ENCODE measurements at places on chromosomes 7 and 10.

GRCh38 chr10:62185919-62186692, 82.5 kb downstream of the RTKN2 start:
- no peak for DNase-seq

- no peak for DNase-seq
Measured at GRCh38 chr7:1368682-1369571, 90.3 kb downstream of the MICALL2 start.

DNA sequence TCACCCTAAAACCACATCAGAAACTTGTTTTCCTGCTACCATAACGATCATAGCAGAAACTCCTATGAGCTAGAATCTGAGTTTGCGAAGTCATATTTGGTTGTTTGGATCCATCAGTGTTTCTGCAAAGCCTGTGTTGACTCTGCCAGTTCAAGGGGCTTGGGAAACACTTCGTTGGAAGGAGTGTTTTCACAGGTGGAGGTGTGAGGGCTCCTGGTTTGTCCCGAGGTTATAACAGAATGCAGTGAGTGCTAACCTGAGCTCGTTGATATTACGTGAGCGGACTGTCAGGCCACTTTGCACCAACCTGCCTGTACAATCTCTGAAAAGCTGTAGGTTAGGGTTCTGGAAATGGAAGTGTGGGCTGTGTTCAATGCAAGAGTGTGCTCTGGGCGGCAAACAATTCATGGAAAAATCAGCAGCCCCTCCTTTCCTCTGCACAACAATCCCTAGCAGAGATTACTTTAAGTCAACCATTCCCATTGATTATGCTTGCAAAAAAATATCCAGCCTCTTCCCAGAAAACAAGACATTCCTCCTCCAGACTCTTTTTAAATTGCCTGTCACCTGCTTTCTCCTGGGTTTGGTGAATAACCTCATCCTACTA, 622.0 kb downstream of the TYW1 start:
- DNase-seq: no peak

GRCh38 chr7:64888561-64888900, 14.5 kb upstream of the ZNF273 start:
- no peak for DNase-seq

DNA sequence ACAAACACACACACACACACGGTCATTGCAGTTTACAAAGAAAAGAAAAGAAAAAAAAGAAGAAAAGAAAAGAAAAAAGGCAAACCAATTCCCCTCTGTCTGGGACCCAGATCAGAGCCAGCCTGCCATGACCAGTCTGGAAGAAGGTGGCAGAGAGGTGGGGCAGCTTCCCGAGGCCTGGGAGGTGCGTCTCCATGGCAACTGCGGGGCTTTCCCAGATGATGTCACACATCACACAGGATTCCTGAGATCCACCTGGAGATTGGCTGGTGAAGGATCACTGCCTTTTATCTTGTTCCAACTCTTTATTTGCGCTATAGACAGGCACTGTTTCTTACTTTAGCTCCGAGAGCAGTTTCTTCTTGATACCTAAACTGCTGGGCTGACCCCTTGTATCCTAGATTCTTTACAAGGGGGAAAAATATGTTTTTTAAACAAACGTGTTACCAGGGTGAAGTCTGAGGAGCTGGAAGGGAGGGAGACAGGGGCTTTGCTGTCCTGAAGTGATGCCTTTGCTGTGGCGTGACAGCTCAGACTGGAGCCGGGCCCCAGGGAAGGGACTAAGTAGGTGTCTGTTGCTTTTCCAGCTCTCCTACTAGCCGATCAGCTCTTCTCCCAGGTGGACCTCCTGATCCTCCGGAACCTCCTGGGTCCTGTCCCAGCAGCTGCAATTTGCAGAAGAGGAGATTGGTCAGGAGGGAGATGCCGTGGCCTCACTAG, 298.5 kb downstream of the KLF6 start:
- DNase-seq: peak; percentile 36

DNA sequence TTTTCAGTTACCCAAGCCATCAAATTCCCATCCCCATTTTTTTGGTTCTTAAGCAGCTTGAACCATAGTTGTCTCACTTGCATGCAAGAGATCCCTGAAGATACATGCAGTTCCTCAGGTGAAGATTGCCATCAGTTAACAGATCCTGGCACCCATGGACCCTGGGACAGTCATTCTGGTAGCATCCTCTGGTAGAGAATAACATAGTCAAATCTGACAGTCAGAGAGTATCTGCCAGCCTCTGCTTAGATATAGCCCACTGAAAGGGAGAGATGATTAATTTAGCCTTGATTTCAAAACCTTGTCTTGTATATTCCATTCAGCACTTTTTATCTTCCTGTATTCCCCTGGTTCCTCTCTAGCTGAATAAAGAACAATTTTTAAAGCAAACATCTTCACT, 280.4 kb downstream of the KCNMA1 start:
- no peak for DNase-seq

DNA sequence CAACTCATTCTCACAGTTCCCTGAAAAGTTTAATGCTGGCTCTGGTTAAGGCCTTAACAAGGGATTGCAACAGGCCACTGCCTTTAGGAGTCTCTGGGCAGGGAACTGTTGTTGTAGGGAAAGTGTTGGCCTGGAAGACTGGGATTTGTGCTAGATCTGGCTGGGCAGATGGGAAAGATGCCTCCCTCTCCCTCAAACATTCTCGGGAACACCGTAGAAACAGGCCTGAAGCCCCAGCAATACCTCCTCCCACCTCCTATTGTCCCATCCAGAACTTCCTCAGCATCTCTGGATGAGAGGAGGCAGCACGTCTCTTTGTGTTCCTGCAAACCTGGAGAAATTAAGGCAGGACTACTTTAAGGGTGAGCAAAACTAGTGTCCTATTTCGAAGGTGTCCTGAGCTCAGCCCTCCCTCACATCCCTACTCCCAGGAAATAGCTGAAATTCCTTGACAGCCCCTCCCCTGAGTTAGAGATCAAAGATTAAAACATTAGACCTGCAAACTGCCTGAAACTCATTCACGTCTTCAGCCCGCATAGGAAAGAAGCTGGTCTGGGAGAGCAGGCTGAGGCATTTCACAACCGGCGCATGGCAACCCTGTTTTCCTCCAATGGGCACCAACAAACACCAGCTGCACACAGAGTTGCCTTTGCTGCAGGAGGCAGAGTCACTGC, 10.9 kb upstream of the MAP3K8 start:
- DNase-seq: peak; percentile 31

DNA sequence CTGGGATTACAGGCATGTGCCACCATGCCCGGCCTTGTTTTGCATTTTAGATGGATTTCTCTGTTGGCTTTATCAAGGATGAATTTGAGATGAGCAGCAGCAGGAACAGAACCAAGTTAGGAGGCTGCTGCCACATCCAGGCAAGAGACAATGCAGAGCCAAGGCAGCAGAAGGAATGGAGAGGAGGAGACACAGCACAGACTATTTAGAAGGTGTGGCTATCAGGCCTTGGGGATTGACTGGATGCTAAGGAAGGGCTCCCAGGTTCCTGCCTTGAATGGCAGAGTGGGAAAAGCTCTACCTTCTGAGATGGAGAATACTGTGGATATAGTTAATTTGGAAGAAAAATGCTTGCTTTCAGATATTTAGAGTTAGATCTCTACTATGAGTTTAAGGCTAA, 484.7 kb upstream of the C7orf33 start:
- DNase-seq: no peak

DNA sequence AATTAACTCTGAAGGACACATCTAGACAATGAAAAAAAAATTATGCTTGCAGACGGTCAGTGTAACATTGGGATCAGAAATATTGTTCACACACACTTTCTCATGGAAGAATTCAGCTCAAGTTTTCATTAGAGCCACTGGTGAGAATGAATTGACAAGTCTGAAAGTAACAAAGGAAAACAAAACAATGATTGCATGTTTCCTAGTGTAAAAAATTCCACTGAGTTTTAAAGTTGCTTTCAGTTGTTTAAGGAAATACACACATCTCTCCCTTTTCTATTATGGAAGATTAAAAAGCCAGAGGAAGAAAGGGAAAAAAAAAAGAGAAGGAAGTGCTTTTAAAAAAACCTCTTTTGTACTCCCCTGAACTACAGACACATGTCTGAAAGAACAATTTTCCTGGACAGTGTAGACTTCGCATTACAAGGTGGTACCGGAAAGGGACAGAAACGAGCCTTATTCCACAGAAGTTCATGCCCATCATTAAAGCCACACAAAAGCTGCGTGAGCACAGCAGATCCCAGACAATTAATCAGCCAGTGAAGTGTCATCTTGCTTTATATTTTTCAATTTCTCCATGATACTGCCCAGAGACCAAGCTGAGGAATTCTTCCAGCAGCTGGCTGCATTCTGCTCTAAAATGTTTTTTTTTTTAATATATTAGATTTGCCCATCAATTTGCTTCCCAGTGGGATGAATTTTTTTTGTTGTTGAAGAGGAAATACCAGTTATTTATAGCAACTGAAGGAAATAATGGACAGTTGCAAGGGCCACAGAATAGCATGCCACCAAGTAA, 294.8 kb downstream of the DOCK4 start:
- DNase-seq: no peak

GRCh38 chr7:27375958-27376357, 133.4 kb downstream of the EVX1 start:
- DNase-seq: no peak

DNA sequence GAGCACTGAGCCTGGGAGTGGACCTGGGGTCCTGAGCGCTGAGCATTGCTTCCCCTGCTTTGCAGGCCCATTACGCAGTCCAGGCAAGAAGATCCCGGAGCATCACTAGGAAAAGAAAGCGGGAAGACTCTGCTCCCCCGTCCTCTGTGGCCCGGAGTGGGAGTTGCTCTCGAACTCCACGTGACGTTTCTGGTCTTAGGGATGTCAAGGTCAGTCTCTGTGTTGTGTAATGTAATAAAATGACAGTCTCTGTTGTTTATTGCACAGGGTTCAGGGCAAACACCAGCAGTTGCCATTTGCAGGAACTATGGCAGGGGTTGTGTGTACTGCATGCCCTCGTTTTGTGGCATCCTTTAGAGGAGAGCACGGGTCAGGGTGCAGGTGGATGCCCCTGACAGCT, 10.0 kb downstream of the IDI2 start:
- DNase-seq: no peak

GRCh38 chr7:128679920-128680319, 7.8 kb downstream of the GARIN1A start:
- no peak for DNase-seq

- no peak for DNase-seq
Measured at GRCh38 chr7:86598721-86599120, 45.0 kb upstream of the GRM3 start.

DNA sequence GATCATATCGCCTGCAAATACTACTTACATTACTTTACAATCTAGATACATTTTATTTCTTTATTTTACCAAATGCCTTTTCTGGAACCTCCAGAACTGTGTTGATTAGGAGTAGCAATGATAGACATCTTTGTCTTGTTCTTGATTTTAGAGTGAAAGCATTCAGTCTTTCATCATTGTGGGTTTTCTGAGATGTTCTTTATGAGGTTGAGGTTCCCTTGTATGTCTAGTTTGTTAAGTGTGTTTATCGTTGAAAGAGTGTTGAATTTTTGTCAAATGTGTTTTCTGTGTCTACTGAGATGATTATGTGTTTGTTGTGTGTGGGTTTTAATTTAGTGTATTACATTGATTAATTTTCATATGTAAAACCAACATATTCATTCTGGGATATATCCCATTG, 17.1 kb downstream of the SEPTIN7 start:
- no peak for DNase-seq

DNA sequence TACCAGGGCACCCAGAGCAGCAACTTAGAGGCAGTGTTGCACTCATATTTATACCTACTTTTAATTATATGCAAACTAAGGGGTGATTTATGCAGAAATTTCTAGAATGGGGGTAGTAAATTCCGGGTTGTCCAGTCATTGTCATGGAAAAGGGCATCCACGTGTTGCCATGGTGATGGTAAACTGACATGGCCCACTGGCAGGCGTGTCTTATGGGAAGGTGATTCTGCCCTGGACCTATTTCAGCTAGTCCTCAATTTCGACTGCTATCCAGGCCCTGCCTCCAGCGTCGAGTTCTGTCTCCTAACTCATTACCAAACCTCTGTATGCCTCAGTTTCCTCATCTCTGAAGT, 12.8 kb downstream of the SNX8 start:
- DNase-seq: no peak

- DNase-seq: no peak
Measured at GRCh38 chr10:123938890-123939289, 47.3 kb upstream of the CPXM2 start.

- no peak for DNase-seq
Measured at GRCh38 chr10:124254490-124254889, 161.1 kb upstream of the CHST15 start.

- DNase-seq: peak; percentile 64
Measured at GRCh38 chr10:91410638-91411371, 661 bp downstream of the HECTD2 start.

DNA sequence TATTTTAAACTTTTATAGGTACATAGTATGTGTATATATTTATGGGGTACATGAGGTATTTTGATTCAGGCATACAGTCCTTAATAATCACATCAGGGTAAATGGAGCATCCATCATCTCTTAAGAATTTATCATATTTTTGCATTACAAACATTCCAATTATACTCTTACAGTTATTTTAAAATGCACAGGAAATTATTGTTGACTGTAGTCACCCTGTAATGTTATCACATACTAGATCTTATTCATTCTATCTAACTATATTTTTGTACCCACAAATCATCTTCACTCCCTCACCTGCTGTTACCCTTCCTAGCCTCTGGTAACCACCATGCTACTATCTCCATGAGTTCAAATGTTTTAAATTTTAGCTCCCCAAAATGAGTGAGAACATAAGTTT, 56.3 kb upstream of the FAM3C start:
- DNase-seq: no peak

DNA sequence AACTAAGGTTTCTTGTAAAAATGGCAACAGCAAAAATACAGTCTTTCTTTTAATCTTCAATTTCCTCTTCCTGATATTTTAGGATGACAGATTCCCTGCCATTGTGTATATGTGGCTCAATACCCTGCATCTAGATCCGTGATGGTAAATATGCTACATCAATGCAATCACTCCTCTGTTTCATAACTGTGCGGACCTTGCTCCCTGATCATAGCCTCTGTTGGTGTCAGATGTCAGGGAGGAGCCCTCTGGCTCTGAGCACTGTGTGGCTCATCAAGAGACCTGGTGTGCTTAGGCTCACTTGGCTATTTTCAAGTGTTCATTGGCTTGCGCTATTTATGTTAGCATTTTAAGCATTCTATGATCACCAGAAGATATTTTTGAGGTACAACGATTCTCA, 33.0 kb upstream of the AGR3 start:
- DNase-seq: peak; percentile 71

- DNase-seq: no peak
Measured at GRCh38 chr10:102919992-102920739, 2.1 kb downstream of the CNNM2 start.

DNA sequence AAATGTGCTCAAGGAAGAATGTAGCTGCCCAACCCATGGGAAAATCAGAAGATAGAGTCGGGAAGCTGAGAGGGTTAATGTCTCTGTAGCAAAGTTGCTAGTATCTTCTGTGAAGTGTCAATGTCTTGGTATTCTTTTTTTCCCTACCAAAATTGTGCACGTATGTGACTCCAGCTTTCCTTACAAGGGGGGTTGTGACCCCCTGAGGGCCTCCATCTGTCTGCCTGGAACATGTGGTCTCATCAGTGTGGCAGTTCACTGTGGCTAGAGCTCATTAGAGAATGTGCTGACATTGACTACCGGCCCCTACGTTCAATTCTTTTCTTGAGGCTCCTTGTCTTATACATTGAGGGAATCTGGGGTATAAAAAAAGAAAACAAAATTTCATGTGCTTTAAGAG, 725.2 kb upstream of the CELF2 start:
- DNase-seq: no peak

Measured in fibroblast of mammary gland (primary cell).